NCI-H2171 (cell line): ENCODE measurements at places on chromosomes 6 and 20.

GRCh38 chr6:116371918-116372209, 1.1 kb downstream of the DSE start:
- no peak for DNase-seq

- DNase-seq, result no peak
These were observed 12.4 kb downstream of the IRF4 start for GRCh38 chr6:403659-404655.

DNA sequence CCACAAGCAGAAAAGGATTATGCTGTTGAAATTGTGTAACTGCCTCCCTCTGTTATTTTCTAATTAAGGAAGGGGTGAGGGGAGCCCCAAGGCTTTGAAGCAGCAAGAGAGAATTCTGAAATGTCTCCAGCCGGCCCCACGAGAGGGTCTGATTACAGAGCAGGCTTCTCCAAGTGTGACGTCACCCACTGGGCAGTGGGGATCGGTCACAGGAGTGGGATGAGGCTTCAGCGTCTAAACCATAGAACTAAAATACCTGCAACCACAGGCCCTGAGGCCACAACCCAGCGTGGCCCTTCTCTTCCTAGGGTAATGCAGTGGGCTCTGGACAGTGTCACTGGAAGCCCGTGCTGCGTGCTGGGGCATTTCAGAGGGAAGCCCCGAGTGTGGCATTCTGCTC, 38.6 kb upstream of the APCDD1L start:
- no peak for DNase-seq

DNA sequence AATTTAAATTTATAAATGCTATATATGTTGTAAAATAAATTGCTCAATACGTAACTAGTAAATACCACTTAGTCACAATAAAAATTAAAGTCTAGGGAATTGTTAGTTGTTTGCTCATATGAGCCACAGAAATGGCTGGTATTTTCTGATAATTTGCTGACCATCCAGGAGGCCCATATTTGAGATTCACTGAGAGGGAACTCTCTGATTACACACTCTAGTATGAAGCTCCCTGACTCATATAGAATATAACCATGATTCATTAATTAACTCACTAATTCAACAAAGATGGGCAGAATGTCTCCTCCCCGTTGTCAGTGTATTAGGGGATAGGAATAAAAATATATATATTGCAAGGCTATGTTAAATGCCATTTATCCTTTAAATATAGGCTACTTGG, 46.6 kb upstream of the TMEM30A start:
- no peak for DNase-seq

GRCh38 chr6:16711546-16712254, 49.6 kb downstream of the ATXN1 start:
- DNase-seq, result no peak

DNA sequence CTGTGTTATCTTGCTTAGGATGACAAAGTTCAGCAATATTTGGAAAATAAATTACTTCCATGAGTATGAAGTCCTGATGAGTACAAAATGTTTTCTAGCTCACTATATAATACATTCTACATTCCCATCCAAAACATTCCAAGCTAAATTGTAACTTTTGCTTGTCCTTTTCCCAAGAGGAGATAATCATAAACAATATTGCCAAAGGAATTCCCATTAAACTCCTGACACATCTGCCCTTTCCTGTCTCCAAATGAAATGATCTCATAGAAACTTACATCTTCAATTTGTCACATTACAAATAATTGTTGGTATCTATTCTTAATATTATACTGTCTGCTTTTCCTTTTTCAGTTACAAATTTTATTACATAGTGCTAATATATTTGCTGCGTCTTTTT, 20.4 kb upstream of the SENP6 start:
- DNase-seq, result no peak

DNA sequence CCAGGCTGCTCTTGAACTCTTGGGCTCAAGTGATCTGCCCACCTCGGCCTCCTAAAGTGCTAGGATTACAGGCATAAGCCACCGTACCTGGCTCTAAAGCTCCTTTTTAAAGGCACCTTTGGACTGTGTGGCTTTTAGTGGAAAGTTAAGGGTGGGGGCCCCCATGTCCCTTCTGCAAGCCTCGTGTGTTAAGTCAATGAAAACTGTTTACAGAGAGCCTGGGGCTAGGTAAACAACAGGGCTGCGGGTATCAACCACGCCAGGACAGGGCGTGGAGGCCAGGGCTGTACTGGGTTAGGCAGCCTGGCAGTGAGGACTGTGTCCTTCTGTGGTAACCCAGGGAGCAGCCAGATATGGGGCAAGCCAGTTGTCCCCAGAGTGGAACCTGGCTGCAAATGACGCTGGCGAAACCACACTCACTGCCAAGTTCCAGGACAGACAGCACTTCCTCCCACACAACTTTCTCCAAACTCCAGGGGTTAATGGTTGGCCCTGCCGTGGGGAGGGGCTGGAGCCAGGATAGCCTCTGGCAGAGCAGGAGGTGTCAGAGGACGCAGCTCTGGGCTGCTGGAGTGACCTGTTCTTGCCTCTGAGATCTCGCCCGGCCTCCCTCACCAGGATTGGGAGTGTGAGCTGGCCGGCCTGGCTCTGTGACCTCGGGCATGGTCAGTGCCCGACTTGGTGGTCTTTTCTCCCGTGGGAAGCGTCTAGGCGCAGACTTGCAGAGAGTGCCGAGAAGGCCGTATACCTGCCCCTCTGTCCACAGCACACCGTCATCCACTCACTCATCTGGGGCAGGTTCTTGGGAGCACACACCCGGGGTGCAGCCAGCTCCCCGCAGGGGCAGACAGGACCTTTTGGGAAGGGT, 3.2 kb downstream of the SLC17A9 start:
- DNase-seq, result no peak

GRCh38 chr20:39057911-39058310, 95.8 kb downstream of the DHX35 start:
- DNase-seq, result no peak

DNA sequence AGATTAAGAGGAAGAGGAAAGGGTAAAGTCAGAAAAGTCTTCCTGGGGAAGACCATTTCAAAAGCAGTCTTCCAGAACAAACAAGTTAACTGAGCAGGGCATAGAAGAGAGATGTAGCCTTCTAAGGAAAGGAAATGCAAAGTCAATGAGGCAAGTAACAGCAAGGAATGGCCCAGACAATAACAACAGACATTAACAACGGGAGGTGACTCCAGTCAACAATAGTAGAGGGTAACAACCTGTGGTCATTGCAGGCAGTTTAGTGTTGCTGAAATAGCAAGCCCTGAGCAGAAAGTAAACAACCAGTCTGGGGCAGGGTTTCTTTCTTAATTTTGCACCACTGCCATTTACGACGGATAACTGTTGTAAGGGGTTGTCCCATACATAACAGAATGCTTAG, 2.1 kb downstream of the MDN1 start:
- no peak for DNase-seq

- no peak for DNase-seq
These were observed 161.0 kb downstream of the KHDC1L start for GRCh38 chr6:73064266-73064665.

DNA sequence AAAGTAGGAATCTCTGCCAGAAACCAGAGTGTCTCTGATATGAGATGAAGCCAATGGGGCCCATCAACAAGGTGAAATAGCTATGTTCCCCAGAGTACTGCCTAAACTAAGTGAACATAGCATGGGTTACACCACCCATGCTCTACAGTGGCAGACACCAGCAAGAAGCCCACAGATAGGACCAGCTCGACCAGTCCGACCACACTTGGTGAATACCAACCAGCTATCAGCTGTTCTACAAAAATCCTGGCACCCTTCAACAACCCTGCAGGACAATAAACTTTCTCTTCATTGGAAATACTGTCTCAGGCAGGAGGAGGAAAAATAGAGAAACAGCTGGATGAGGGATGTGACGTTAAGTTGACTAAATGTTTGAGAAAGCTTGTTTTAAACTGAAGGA, 311.4 kb downstream of the EPM2A start:
- no peak for DNase-seq

- DNase-seq, result no peak
These were observed 75.3 kb downstream of the SNAP91 start for GRCh38 chr6:83633609-83634008.

GRCh38 chr6:7165890-7166267, 58.1 kb downstream of the RREB1 start:
- no peak for DNase-seq

DNA sequence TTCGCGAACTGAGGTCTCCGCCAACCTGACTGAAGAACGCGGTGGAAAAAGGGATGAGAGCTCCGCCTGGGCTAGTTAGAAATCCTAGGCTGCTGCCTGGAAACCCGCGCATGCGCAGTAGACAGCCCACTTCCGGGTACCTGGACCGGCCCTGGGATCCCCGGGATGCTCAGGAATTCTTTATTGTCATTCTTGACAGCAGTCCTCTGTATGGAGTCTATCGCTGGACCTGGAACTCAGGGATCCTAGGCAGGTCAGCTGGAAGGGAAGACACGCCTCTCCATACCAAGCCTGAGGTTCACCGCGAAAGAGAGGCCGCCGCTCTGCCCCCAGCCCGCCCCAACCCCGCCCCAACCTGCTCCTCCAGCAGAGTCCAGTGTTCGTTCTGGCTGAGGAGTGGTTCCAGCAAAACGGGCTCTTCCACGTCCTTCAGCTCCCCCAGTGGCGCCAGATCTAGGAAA, 1379.2 kb upstream of the DEFB115 start:
- no peak for DNase-seq

DNA sequence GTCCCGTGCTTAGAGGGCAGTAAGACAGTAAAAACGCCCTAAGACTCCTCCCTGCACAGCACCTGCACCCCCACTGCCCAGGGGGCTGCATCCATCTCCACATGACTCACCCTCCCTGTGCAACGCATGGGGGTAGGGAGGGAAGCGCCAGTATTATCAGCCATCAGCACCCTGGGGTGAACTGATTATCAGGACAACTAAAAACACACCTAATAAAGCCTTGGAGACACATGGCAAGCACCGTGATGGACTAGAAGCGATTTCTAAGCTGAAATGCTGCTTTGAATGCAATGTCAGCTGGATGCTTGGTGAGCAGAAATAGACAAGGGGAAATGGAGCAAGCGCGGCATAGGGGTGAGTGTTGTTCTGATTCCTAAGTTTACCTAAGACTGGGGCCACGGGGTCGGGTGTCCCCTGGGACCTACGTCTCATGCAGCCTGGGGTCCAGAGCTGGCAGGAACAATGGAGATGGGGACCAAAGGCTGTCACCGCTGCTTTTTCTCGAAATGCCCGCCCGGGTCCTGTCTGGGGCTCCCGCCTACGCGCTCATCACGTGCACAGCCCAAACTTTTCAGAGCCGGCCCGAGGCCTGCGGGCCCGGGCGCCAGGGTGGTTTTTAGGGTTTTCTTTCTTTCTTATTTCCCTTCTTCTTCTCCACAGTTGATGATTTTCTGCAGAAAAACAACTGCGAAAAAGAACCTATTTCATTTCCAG, 702 bp upstream of the TNFAIP3 start:
- DNase-seq, result no peak

GRCh38 chr6:17416806-17417205, 23.4 kb downstream of the CAP2 start:
- DNase-seq, result no peak

DNA sequence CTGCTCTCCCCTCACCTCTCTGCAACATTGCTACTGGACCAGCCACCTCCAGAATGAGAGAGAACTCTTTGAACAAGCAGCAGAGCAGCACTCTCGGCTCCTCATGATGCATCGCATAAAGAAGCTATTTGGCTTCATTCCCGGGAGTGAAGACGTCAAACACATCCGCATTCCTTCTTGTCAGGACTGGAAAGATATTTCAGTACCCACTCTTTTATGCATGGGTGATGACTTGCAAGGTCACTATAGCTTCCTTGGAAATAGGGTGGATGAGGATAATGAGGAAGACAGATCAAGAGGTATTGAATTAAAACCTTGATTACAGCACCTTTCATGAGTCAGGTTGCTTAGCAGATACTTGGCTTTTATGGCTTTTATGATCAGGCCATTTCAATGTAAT, 4.3 kb downstream of the CALHM4 start:
- no peak for DNase-seq

- no peak for DNase-seq
These were observed 43.6 kb upstream of the CCN6 start for GRCh38 chr6:112010328-112010727.

DNA sequence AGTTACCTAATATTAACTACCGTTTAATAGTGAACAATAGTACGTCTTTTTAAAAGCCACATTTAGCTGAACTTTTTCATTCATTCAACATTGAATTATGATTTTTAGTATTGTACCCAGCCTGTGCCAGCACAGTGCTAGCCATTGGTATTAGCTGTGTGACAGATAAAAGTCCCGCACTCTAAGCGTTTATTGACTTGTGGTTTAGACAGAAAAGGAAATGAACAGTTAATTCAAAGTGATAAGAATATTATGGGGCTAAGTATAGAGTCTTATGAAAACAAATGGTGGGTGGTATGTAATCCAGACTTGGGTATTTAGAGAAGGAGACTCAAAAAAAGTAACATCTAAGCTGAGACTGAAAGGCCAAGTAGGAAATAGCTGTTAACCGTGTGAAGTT, 202.3 kb downstream of the RPS12 start:
- DNase-seq, result no peak

DNA sequence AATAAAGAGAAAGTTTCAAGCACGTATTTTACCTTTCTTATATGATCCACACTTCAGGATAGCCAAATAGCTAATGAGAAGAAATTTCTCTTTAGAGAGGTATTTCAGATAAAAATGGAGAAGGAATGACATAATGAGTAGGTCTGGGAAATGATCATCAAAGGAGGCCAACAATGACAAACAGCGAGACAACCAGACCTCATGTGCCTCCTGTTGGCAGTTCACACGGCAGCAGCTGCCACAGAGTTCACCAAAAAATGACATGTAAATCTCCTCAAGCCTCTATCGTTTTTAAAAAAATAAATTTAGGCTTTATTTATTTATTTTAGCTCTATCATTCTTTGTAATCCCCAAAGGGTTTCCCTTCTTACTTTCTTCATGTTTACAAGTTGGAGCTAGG, 47.7 kb downstream of the SLC2A12 start:
- DNase-seq, result no peak
